IMR-90 (cell line): ENCODE measurements at places on chromosomes 7 and 10. TPM values are rescaled to one million over a fixed set of nuclear protein-coding genes. Genes with fewer than 3 reads are reported as not detected.

GRCh38 chr10:7411671-7412128 is 866 bp upstream of the SFMBT2 start:
- DNase-seq, result no peak

DNA sequence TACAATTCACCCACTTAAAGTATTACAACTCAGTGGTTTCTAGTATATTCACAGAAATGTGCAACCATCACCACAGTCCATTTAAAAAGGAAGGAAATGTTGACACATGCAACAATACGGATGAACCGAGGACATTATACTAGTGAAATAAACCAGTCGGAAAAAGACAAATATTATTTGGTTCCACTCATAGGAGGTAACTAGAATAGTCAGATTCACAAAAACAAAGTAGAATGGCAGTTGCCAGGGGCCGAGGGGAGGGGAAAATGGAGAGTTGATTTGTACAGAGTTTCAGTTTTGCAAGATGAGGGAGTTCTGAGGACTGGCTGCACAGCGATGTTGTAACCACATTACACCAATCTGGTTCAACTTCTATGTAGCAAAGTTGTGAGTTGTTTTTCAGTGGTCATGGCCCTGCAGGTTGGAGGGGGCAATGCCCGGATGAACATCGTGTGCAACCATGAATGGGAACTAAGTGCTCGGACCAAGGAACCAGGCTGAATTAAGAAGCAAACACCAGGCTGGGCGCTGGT is 17.6 kb upstream of the TNPO3 start:
- DNase-seq, result no peak

GRCh38 chr7:44898039-44898438 is 12.7 kb upstream of the PURB start:
- no peak for DNase-seq

UBTD1 gene
- total RNA-seq, result 21.9 TPM in 2 replicates

- DNase-seq, result no peak
Observed at GRCh38 chr7:8189625-8190024, 72.3 kb downstream of the ICA1 start.

MEIG1 gene
- not detected in 2 replicates for total RNA-seq

DNA sequence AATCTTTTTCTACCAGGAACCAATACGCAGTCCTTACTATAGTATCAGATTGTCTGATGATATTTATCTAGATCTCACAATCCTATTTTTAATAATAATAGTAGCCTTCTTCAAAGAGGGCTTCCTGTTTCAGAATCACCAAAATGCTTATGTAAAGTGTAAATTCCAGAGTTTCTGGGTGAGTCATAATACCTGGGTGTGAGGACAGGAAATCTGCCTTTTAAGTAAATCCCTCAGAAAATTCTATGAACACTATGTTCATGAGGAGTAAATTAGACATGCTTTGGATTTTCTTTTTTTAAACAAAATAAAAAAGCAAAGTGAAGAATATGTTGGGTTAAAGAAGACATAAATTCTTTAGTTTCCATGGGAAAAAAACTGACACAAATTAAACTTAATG is 20.5 kb downstream of the DKK1 start:
- peak; percentile 31 for DNase-seq

DNA sequence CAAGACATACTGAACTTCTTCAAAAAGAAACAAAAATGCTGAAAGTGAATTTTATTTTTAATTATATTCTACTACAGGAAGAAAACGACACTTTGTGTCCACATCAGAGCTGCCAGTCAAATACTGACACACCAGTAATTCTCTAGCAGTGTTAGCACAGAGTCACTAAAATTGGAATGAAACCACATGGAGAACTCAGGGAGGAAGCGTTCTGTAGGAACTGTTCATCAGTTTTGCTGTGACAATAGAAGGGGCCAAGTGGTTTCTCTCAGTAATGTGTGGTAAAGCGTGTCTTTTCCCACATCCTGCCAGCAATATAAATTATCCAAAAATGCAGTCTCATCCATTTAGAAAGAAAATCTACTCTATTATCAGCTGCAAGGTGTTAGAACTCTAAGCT is 683.3 kb downstream of the GRM8 start:
- no peak for DNase-seq

GRCh38 chr7:26500749-26501352 is 209.2 kb downstream of the SNX10 start:
- DNase-seq, result peak; percentile 16

GRCh38 chr7:23275912-23276311 is 23.2 kb upstream of the MALSU1 start:
- DNase-seq, result no peak

GRCh38 chr10:86931872-86932271 is 25.5 kb downstream of the MMRN2 start:
- DNase-seq, result peak; percentile 77
